ENCODE measurements at places on chromosomes 2 and 18.
A peak's percentile ranks its signal among the peaks of the same experiment; 100 is the strongest.

DNA sequence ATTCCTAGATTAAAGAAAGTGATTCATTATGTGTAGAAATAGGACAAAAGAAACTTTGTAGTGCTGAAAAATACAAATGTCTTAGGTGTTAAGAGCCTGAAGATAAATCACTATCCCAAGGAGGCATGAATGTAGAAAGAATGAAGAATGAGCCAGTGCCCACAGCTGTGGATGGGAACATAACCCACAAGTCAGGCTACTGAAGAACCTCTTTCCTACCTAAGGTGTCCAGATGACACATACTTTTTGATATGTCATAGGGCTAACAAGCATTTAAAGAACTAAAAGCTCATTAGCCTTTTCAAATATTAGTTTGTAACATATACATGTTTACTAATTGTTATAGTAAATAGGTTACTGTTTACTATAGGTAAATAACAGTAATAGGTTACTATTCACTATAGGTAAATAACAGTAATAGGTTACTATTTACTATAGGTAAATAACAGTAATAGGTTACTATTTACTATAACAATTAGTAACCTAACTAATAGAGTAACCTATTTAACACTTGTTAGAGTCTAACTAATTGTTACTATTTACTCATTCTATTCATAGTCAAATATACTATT lies 275.0 kb upstream of the KYNU start:
- DNase-seq = peak; percentile 74

GRCh38 chr2:240823449-240824336 lies 3.7 kb upstream of the KIF1A start:
- DNase-seq = no peak

- DNase-seq = no peak
Measured at GRCh38 chr2:215434447-215435279, 1.2 kb downstream of the FN1 start.

DNA sequence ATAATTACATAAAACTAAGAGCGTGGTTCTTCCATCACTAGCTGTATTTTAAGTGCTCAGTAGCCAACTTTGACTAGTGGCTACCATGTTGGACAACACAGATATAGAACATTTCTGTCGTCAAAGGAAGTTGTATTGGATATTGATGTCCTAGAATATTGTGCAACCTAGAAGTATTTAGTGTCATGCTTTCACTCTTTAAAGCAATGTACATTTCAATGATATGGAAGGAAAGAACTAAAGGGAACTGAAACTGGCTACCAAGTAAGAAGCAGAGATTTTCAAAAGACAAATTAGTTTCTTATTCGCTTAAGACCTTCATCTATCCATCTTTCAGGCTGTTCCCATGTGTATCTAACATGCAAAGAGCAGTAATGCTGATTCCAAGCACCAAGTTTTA lies 85.4 kb upstream of the EML6 start:
- no peak for DNase-seq

GRCh38 chr2:241372361-241372992 lies 16.4 kb downstream of the FARP2 start:
- DNase-seq = no peak

GRCh38 chr2:46943881-46944798 lies 28.5 kb upstream of the MCFD2 start:
- DNase-seq = no peak

DNA sequence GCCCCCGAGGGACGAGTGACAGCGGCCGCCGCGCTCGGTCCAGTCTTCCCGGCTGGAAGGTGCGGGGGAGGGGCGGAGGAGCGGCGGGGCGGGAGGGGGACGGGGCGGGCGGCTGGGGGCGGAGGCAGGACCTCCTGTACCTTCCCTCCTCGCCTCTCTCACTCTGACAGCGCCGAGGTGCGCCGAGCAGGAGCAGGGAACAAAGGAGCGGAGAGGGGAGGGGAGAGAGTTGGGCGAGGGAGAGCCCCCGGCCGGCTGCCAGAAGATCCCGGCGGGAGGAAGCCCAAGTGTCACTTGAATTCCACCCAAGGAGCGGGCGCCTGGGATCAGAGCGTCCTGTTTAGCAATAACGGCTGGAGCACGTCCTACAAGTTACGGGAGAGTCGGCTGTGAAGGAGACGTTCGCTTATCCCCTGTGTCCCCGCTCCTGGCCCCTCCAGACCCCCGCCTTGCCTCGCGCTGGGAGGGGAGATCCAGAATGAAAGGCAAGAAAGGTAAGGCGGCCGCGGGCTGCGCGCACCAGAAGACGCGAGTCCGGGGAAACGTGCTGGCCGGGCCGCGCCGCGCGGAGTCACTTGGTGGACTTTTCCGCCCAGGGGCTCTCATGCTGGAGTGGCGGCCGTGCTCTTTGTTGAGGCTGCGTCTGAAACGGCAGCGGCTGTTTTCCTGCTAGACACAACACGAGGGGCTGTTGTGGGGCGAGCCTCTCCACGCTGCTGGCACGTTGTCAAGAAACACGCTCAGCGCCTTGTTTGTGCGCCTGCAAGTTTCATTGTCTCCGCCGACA lies at the start of gene TGIF1:
Gene TGIF1 (plus strand): TSS at position 161 of the 787 bp plus-strand sequence. CDS start 318 bp downstream, at position 479.
- DNase-seq = no peak

- DNase-seq = no peak
Measured at GRCh38 chr2:114762376-114762775, 319.9 kb downstream of the DPP10 start.
